AG09309 (cell line): ENCODE measurements at places on chromosomes 6 and 20.

- DNase-seq: peak; percentile 29
These were observed 2.6 kb upstream of the ZBP1 start for GRCh38 chr20:57622579-57623381.

GRCh38 chr6:163861627-163862026, 447.1 kb downstream of the QKI start:
- DNase-seq: no peak

DNA sequence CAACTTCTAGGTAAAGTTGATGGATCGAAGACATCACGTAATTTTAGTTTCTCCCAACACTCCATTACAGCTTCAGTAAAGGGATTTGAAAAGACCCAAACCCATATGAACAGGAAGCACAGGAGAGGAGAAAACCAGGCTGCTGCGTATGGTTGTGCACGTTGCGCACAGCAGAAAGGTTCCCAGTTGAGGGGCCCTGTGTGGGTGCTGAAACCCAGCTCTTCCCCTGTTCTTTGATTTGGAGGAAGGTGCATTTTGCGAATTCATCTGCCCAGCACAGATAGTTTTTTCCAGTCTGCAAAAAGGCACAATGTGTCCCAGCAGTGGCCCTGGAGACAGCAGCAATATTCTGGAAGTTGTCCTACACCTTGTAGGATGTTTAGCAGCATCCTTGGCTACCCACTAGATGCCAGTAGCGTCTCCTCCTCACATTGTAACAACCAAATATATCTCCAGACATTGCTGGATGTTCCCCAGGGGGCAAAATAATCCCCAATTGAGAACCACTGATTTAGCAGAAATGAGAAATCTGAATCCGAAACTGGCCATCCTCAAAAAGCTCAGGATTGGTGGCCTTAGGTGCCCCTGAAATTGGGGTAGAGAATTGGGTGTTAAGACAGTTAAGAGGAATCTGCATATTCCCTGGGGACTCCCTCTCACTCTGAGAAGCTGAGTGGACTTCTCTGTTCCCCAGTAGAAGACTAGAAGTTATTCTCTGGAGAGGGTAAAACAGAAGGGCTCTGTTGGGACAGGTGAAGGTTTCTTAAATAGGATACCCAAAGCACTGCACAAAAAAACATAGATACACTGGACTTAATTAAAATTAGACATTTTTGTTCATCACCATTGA, 12.2 kb downstream of the SUN5 start:
- no peak for DNase-seq

DNA sequence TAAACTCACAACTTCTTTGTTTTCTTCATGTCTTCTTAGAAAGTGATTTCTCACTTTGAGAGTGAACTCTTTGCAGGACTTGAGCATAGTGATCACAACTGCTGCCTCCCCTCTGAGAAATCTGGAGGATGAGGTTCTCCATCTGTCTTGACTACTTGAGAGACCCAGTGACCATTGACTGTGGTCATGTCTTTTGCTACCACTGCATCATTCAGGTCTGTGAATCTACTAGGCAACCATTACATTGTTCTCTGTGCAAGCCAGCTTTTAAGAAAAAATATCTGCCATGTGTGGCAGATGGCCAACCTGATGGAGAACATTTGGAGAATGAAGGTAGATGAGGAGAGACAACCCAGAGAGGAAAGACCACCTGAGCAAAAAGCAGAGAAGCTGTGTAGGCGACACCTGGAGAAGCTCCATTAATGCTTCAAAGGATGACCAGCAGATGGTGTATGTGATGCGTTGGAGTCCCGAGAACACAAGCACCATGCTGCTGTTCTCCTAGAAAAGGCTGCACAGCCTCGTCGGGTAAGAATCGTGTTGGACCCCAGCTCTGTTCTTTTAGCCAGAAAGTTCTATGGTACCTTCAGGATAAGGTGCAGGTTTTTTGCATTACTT, 25.1 kb upstream of the TRIM26 start:
- DNase-seq: no peak
